ENCODE measurements at places on chromosomes 2 and 18. TPM values are rescaled to one million over a fixed set of nuclear protein-coding genes. Genes with fewer than 3 reads are reported as not detected.

Gene SLC9A2
- 6.2 TPM for total RNA-seq

Gene ZSCAN30
- total RNA-seq: 6.0 TPM

Gene SIX2
- 28.9 TPM for total RNA-seq

Gene FIGN
- total RNA-seq: 3.1 TPM

GRCh38 chr2:166375195-166375735, 479 bp downstream of the SCN9A start:
- DNase-seq: no peak

DNA sequence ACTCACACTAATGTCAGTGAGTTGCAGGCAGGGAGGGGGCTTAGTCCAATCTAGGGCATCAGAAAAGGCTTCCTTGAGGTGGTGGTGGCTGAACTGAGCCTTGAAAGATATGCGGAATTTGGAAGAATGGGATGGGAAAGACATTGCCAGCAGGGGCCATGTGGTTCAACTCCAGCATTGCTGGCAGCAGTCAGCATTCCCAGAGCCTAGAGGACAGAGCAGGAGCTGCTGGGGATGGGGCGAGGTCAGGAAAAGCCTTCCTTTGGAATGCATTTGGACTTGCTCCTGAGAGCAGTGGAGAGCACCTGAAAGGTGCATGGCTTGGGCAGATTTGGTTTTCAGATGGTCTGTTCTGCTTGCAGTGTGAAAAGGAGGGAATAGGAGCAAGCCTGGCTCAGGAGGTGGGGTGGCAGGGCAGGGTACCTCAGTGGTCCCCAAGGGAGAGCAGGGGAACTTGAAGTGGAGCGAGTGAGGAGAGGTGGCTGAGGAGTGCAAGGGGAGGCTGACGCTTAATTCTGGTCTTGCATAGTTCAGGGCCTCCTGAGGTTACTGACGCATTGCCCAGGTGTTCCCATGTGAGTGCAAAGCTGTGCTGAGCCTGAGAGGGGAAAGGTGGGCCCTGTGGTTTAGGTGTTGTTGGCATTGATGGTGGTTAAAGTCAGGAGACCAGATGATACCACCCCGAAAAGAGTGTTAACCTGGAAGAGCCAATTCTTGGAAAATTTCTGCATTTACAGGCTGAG, 112.1 kb upstream of the MGAT5 start:
- no peak for DNase-seq

DNA sequence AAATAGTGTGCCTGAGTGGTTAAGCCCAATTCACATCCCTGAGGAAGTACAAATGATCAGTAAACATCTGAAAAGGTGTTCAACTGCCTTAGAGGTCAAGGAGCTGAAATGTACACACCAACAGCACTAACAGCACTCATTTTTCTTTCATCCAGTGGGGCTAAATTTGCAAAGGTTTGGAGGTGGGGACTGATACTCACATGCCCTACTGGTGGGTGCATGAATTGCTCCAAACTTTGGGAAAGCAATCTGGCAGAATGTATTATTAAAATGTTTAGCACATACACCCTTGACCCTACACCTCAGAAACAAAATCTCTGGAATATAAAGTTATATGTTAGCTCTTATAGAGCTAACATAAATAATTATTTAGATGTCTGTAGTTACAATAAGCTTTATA, 19.0 kb upstream of the FAM178B start:
- no peak for DNase-seq

DNA sequence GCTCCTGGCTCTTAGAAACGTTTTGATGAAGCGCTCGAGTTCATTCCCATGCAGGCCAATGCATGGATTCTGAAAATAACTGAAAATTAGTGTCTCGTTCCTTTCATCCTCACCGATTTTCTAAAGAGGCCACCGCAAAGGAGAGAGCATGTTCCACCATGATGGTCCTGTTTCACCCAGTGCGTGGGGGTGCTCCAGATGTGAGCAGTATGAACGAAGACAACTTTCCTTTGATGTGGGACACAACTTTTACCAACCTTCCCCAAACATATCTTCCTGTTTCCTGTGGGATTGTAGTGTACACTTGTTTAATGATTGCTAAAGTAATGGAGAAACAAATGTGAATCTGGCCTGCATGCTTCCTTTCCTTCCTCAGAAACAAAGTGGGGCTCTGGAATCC, 114.5 kb downstream of the PRPF40A start:
- DNase-seq: no peak

- no peak for DNase-seq
Observed at GRCh38 chr18:68436485-68436884, 278.4 kb downstream of the TMX3 start.

GRCh38 chr2:241638940-241639339, 1.4 kb downstream of the ATG4B start:
- DNase-seq: no peak

GRCh38 chr2:46771309-46771708, 144.3 kb downstream of the MCFD2 start:
- DNase-seq: no peak

- no peak for DNase-seq
Observed at GRCh38 chr2:208546860-208547650, 140.5 kb downstream of the PTH2R start.
